ENCODE measurements at places on chromosomes 2 and 18.

- DNase-seq, result no peak
Observed at GRCh38 chr2:240259201-240259923, 118.9 kb upstream of the OTOS start.

- DNase-seq, result no peak
Observed at GRCh38 chr2:27027211-27027651, 5.5 kb upstream of the TMEM214 start.

- no peak for DNase-seq
Observed at GRCh38 chr2:223008162-223008561, 43.8 kb upstream of the KCNE4 start.

GRCh38 chr2:38446906-38447561 is 70.0 kb upstream of the ATL2 start:
- no peak for DNase-seq

DNA sequence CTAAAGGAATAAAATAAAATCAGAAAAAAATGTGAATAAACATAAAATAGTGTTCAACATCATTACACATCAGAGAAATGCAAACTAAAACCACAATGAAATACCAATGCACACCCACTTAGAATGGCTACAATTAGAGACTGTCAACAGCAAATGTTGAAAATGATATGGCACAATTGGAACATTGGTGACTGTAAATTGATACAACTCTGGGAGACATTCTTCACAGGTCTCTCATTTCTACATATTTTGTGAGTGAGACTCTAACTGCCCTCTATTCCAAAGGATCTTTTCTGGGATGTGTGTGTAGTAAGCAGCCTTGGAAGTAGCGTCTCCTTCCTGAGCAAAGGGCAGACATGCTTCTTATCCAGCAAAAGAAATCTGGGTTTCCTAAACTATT is 323.0 kb downstream of the FBXO15 start:
- DNase-seq, result no peak

DNA sequence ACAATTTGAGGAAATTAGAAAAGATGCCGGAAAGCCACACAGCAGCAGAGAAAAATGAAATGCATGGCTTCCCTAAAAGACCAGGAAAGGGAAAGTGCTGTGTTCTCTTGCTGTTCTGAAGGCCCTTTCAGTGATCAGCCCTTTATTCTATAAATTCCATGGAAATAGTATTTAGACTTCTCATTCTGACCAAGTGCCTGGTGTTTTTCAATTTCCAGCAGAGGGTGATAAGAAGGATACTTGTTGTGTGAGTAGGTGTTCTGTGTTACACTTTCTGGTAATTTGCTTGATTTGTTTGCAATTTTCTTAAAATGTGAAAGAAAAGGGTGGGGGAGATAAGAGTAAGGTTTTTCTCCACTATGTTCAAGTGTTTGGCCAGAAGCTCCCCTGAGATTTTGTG is 504.5 kb downstream of the IRS1 start:
- DNase-seq, result no peak

DNA sequence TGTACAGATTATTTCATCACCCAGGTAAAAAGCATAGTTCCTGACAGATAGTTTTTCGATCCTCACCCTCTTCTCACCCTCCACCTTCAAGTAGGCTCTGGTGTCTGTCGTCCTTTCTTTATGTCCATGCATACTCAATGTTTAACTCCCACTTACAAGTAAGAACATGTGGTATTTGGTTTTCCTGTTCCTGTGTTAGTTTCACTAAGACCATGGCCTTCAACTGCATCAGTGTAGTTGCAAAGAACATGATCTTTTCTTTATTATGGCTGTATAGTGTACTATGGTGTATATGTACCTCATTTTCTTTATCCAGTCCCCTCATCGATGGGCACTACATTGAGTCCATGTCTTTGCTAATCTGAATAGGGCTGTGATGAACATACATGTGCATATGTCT is 184.2 kb downstream of the KCNJ3 start:
- DNase-seq, result no peak

- DNase-seq, result no peak
Observed at GRCh38 chr2:197677056-197677455, 1.7 kb upstream of the RFTN2 start.

- DNase-seq, result no peak
Observed at GRCh38 chr2:127029350-127030051, 77.5 kb downstream of the BIN1 start.

- no peak for DNase-seq
Observed at GRCh38 chr2:157986761-157987160, 110.6 kb upstream of the ACVR1 start.

GRCh38 chr18:386994-387393 is 113.5 kb downstream of the COLEC12 start:
- no peak for DNase-seq
